ENCODE measurements at places on chromosomes 5 and 9.

- no peak for DNase-seq
Observed at GRCh38 chr9:32180597-32180996, 203.8 kb upstream of the ACO1 start.

DNA sequence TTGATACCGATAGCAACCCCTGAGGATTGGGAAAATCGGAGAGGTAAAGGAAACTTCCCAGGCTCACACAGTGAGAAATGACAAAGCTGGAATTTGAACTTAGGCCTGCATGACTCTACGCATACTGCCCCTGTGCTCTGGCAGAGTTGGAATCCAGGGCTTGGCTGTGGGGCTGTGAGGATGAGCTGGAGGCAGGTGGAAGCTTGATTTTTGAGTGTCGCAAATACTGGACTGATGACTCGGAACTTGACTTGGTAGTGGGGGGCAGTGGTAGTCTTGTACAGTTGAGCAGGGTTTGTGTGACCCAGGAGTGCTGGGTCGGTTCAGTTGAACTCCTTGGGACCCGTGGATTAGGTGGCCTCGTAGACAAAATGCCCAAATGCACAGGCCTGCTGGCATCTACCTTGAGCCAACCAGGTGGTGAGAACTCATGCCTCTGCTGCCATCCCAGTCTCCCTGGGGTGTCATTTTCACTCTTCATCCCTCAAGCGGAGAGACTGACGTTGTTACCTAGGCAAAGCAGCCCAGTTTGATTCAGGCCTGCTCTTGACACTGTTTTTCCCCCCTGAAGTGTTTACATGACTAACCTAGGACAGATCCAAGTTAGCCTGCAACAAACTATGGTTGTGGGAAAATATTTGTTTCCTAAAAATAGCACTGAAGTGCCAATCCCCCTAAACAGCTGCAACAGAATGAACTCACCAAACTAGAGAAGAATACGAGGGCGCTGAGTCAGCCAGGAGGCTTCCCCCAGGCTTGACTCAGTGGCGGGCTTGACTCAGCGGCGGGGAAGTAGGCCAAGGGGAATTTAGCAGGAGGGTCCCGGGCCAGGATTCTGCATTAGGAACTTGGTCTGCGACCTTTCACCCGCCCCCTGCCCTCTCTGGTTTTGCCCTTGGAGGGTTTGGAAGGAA lies 45.7 kb upstream of the ORM1 start:
- no peak for DNase-seq

- DNase-seq, result no peak
Observed at GRCh38 chr5:30832519-30832918, 361.0 kb upstream of the CDH6 start.

- DNase-seq, result no peak
Observed at GRCh38 chr9:132243156-132244074, 81.6 kb downstream of the NTNG2 start.

DNA sequence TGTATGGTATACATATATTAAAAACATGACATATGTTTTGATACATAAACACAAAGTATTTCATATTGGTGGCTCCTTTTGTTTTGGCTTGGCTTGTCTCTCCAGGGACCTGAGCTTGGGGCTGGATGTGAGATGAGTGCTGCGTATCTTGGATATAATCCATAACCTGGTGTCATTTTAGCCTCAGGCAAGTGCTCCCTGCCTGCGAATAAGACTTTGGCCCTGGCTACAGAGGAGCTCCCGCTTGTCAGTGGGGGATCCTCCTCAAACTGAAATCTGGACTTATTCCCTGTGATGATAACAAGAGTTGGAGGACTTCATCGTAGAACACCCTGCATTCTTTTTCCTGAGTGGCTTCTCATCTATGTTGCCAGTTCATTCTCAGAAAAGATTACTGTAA lies 341.7 kb upstream of the CLINT1 start:
- no peak for DNase-seq

DNA sequence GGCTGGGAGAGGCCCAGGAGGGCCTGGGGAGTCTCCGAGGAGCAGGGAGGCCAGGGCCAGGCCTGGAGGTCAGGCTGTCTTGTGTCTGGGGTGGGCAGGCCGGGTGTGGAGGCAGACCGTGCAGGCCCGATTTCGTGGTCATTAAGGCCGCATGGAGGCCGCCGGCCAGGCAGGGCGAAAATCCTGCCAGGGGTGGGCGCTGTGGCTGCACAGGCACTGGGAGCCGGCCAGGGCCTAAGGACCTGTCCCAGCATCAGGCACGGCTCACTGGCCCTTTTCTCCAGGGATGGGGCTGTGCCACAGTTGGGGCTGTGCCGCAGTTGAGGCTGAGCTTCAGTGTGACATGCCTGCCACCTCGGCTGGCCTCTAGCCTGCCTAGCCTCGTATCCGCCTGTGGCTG lies 35.9 kb downstream of the ASS1 start:
- no peak for DNase-seq

GRCh38 chr9:114378016-114378415 lies 9.8 kb downstream of the AKNA start:
- no peak for DNase-seq

- DNase-seq, result no peak
Observed at GRCh38 chr5:143261748-143262392, 141.6 kb downstream of the NR3C1 start.

DNA sequence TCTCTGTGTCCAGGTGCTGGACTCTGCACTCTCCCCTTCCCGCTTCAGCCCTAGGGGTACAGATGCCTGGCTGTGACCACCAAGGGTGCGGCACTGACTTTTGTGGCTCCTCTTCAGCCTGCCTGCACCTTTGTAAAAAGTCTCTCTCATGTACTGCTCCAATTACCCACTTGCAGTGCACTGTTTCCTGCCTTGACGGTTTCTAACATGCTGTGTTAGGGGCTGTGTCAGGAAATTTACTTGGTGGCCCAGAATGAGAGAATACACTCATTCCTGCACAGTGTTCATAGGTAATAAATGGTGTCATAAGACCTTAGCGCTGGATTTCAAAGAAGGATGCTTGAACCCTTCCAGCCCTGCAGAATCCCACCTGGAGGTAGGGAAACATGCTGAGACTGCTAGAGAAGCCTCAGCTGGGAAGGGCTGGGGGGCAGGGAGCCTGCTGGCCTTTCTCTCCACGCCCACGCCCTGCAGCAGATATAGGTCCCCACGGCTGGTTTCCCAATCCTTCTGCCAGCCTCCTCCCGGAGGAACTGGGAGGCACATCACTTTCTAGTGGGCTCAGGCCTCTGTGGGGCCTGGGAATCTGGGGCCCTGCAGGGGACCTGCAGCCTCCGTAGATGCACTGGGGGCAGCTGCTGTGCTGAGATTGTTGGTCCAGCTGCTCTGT lies 17.6 kb upstream of the HRH2 start:
- DNase-seq, result no peak

DNA sequence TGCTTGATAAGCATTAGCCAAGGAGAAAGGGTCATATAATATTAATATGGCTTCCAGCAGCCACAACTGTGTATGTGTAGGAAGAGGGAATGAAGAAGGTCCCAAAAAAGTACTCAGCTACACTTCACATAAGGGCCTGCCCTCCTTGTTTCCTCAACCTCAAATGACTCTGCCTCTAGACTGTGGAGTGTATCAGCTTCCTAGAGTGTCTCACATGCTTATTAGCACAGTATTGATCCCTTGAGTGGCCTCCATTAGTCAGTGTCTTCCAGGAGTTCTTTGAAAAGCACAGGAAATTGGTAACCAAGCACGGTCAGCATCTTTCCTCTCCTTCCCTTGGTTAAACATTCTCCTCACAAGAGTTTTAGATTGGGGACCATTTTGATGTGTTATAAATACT lies 190.4 kb upstream of the ATP10B start:
- no peak for DNase-seq

GRCh38 chr9:18489861-18490260 lies 15.9 kb downstream of the ADAMTSL1 start:
- no peak for DNase-seq

DNA sequence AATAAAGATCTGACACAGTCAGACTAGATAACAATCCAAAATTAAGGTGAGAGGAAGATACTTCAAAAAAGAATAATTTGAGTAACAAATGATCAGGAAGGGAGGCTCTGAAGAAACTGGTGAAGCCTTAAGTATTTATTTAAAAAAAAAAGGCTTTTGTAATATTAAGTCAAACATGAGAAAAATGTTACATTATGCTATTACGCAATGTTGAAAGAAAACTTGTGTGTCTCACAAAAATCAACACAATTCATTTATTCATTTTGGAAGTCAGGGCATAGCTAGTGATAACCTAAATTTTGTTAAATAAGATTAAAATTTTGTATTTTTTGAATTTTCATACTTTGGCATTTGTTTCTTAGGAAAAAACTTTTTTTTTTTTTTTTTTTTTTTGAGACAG lies 28.2 kb downstream of the WDR41 start:
- DNase-seq, result no peak

DNA sequence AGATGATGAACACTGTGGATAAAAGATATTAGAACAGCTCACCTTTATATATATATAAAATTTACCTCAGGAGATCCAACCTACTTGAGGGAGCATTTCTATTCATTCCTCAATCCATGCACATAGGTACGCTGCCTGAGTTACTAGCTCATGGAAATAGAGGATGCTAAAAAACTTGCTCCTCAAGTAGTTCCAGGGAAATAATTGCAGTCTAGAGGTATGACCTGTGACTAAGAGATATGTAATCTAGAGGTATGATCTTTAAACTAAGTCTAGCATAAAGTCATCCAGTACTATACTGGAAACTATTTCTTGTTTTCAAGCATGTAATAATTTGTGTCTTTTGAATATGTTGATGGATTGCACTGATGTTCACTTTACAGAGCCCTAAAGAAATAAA lies 471.2 kb downstream of the TAF11L14 start:
- DNase-seq, result no peak

DNA sequence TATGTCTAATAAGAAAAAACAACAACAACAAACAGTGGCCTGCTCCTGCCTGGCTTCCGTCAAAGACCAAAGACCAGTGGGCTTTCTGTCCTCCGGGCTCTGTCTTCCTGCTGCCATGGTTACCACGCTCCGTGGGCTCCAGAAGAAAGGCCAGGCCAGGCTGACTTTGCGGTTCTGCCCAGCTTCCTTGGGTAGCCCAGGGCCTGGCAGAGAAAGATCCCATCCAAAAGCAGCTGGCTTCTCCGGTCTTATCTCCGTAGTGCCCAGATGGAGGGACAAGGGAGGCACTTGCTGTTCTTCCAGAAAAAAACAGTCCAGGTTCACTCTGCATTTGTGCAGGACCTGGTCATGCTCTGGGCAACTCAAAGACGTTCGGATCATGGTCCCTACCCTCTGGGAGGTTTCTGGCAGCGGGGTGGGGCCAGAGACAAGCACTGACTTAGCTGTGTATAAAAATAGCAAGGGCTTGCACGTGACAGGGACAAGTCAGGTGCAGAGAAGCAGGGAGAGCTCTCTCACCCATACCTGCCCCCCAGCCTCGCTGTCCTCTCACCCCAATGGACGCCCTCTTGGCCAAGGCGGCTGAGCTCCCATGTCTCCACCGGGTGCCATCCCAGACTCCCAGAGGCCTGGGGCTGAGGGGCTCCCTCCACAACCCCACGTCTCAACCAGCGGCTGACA lies 212.2 kb downstream of the C9orf50 start:
- no peak for DNase-seq

DNA sequence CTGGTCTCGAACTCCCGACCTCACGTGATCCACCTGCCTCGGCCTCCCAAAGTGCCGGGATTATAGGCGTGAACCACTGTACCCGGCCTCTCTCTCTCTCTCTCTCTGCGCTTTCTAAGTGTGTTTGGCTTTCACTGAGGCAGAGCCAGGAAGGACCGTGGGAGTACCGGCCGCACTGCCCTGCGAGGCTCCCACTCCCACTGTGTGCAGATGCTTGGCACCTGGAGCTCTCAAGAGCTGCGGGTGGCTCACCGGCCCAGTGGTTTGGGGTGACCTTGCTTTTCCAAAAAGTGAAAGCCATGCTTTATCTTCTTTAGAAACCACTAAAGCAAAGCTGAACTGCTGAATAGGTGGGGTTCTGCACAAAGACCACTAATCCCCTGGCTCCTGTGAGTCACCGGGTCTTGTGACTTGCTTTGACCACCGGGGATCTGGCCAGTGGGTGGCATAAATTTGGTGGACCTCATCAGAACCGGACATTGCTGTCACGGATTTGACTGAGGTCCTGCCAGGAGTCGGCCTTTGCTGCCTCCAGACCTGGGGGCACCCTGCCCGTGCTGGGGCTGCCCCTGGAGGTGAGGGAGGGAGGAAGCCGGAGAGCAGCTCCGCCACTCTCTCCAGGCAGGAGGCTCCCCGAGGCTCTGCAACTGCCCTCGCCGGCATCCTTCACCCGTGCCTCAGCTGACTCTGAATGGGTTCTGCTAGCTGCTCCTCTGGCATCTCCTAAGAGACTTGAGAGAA lies 228.9 kb downstream of the FANCC start:
- no peak for DNase-seq

DNA sequence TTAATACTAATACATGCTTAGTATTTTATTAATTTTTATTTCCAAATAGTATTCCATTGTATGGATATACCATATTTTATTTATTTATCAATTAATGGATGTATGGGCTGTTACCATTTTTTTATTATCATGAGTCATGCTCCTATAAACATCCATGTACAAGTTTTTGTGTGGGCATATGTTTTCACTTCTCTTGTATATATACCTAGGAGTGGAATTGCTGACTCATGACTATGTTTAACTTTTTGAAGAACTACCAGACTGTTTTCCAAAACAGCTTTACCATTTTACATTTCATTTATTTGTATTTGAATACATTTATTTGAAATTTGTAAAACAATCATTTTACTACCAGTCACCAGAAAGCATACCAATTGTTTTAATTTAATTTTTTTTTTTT lies 14.1 kb upstream of the LRRC19 start:
- no peak for DNase-seq

DNA sequence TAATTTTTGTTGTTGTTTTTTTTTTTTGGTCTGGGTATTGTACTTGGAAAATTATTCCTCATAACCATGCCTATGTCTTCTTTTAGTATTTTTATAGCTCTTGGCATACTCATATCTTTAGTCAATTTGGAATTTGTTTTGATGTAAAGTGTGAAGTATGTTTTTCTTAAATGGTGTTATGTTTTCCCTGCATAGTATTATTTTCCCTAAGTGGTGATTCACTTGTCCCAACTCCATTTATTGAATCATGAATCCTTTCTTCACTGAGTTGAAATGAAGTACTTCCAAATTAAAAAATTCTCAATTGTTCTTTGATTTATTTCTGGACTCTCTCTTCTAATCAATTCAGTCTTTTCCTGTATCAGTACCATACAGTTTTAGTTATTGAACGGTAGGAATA lies 46.5 kb downstream of the POLK start:
- no peak for DNase-seq

All from activated CD4-positive, CD25-positive, alpha-beta regulatory T cell (primary cell).